ENCODE measurements at places on chromosomes 13 and 19.

DNA sequence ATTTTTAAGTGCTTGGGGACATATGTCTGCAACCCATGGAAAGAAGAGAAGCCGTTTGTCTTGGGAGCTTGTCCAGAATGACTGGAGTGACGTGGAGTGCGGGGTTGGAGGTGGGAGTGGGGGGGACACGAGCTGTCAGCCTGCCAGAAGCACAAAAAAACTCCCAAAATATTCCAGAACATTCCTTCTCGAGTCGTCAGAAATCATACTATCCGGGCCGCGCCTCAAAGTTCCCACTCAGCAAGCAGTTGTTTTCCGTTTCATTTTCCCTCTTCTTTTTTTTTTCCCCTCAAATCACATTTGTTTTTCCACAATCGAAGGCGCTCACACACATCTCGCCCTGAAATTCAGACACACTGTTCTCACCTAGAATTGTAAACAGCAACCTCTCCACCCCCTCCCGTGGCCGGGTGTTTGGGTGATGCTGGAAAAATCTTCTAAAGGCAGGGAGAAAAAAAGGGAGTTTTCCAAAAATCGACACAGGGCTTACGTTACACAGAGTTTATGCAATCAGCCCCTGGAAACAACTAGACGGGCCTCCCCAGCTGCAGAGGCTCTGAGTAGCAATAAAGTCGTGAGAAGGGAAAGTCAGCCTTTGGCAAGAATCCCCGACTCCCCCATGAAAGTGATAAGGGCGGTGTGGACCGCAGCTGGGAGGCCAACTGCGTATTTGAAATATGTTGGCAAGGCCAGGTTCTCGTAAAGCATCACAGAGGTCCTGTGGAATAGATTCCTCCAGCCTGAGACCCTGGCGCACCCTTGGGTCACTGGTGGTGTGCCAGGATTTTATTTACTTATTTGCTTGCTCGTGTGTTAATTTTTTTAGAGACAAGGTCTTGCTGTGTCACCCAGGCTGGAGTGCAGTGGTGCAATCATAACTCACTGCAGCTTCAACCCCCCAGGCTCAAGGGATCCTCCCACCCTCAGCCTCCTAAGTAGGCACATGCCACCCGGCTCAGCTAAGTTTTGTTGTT, 31.2 kb upstream of the KLF2 start:
- no peak for DNase-seq

- no peak for DNase-seq
Observed at GRCh38 chr19:5717215-5717935, 2.6 kb downstream of the LONP1 start.

DNA sequence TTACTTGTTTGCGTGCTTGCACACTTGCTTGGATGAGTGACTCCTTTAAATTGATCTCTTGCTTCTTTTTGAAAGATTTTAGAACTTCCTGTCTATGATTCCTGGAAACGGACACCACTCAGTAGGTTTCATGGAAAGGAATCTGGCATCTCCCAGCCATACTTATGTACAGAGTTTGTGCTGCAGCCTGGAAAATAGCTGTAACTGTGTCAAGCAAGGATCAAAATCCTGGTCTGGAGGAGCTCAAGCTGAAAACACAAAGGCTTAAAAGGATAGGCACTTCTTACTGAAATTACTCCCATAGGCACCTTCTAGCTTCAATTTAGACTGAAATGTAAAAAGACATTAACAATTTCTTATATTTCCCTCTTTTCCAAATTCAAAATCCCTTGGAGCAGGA, 1.4 kb upstream of the FREM2 start:
- DNase-seq: no peak

DNA sequence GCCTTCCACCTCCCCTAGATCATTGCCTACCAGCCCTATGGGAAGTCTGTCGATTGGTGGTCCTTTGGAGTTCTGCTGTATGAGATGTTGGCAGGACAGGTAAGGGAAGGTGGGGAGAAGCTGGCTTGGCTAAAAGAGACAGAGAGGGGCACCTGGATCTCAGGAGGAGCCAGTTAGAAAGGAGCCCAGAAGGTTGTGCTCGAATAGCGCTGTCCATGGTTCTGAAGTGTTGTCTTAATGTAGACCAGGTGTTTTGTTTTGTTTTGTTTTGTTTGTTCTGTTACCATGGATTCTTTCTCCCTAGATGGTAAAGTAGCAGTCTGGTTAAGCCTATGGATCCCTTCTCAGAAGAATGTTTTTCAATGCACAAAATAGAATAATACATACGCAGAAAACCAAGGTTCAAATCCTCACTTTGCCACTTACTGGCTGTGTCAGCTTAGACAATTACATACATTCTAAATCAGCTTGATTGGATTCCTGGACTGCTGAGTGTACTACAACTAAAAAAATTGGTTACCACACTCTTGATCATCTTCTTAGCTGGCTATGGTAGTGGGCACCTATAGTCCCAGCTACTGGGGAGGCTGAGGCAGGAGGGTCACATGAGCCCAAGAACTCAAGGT, 5.9 kb upstream of the CACNG7 start:
- DNase-seq: no peak

GRCh38 chr19:37655689-37656371, 565 bp upstream of the ZFP30 start:
- peak; percentile 75 for DNase-seq

DNA sequence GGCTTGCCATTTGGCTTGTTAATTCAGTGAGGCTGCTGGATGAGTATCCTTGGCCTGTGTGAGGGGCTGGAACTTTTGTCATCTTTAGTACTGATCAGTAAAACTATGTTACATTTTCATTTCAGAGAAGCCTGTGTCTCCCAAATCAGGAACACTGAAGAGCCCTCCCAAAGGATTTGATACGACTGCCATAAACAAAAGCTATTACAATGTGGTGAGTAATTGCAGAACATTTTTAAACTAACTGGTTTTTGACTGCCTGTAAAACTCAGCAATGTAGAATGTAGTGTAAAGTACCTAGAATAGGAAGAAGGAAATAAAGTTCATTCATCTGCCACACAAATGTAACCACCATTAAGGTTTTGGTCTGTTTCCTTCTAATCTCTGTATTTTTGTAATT, 87.4 kb upstream of the TEX29 start:
- DNase-seq: no peak

DNA sequence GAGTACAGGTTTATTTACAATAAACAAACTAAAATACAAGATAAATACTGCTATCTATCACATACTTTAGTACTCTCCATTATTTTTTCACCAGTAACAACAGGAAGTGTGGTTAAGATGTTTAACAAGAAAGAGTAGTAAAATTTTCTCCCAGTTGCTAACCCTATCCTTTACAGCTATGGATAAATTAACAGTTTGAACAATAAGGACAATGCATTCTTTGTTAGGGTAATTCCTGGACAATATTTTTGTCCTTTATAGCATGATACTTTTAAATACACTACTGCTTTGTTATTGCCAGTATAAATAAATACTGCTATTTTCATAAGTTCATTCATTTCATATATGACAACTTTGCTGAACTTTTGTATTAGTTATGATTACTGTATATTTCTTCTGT, 630.2 kb upstream of the ATXN8OS start:
- DNase-seq: no peak

- DNase-seq: peak; percentile 65
Observed at GRCh38 chr19:39502640-39503417, 4.1 kb downstream of the DLL3 start.

GRCh38 chr13:44211704-44212346, 161.8 kb upstream of the SERP2 start:
- DNase-seq: no peak

DNA sequence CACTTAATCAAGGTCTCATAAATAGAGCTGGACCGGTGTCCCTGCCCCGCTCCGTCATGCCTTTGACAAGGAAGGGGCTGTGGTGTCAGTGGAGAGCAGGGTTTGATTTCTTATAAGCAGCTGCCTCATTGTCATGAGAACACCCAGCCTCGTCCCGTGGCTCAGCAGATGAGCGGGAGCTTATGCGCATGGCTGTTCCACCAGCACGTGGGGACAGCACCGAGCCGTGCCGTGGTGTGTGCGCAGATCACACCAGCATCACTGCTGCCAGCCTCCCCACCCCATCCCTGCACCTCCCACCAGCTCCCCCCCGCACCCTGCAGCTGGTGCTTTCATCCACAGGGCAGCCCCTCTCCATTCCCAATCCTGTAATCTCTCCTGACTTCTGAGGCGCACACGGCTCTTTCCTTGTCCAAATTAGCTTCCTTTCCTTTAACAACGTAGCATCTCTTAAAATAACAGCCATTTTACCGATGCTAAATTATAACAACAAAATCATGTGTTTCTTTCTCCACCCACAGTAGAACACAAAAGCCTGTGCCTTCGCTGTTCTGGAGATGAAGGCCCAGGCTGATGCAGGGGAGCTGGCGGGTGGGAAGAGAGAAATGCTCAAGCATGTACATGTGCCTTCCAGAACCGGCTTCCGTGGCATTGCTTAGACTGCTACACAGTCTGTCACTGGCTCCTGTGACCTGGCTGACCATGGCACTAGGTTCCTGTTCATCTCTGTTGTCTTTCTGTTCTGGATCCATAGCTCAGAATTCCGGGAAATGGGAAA, 96.8 kb downstream of the RAB20 start:
- DNase-seq: no peak

GRCh38 chr13:92512852-92513251, 713.8 kb upstream of the GPC6 start:
- no peak for DNase-seq

- no peak for DNase-seq
Observed at GRCh38 chr13:66765559-66765958, 464.6 kb downstream of the PCDH9 start.

GRCh38 chr13:28463481-28463880, 31.4 kb downstream of the FLT1 start:
- peak; percentile 50 for DNase-seq

DNA sequence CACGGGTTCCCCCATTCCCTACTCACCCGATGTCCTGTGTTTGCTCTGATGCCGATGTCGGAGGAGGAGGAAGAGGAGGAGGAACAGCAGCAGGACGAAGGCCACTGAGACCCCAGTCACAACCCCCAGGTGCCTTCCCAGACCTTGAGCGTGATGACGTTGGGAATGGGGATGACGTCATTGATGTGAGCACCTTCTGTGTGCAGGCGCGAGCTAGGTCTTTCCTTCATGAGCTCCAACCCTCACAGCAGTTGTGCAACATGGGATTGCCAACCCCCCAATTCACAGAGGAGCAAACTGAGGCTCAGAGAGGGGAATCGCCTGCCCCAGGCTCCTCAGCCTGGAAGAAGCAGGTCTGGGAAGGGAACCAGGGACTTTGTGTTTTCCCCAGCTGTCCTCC, 4.2 kb downstream of the LILRB5 start:
- no peak for DNase-seq

- no peak for DNase-seq
Observed at GRCh38 chr19:31280287-31281006, 68.8 kb downstream of the TSHZ3 start.

- DNase-seq: no peak
Observed at GRCh38 chr13:29504691-29505090, 90.8 kb downstream of the SLC7A1 start.

DNA sequence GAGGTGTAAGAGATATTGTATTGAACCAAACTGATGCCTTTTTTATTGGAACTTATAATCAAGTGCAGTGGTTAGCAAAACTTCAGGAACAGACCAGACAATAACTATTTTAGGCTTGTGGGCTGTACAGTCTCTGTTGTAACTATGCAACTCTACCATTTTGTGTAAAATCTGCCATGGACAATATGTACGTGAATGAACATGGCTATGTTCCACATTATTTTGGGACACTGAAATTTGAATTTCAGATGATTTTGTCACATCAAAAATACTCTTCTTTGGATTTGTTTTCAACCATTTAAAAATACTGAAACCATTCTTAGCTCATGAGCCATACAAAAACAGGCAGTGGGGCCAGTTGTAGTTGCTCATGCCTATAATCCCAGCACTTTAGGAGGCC, 27.9 kb upstream of the PEG3 start:
- DNase-seq: no peak

DNA sequence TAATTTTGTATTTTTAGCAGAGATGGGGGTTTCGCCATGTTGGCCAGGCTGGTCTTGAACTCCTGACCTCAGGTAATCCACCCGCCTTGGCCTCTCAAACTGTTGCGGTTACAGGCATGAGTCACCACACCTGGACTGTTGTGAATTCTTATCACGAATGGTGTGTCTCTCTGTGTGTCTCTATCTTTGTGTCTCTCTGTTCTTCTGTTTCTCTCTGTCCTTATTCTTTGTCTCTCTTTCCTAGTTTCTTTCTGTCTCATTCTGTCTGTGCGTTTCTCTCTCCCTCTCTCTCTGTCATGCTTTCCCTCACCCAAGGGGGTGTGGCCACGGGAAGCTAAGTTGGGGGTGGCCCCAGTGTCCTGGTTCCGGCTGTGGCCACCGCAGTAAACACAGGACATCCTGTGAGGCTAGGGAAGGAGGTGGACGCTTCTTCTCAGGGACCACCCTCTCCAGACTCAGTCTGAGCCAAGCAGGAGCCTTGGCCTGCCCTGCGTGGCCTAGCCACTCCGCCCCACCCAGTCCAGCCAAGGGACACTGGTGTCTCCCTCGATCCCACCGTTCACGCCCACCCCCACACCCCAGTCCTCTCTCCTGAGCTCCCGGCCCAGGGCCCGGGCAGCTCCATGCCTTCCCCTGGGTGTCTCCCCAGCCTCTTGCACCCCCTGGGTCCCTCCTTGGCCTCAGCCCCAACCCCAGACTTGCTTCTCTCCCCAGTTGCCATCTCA, 3.9 kb upstream of the PRX start:
- peak; percentile 71 for DNase-seq

DNA sequence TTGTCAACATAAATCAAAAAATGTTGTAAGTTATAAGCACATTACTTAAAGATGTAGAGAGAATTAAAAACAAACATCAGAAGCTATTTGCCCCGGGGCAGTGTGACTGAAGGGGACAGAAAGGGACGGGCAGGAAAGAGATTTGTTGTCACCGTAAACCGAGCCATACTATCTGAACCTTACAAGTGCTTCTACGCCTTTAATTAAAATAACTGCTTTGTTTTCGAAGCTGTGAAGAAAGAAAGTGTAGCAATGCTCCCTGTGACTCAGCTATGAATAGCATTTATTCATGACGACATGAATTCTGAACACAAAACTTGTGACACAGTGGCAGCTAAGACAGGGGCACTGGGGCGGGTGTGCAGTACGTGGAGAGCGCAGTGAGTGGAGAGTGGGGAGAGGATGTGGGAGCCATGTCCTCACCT, 30.0 kb downstream of the ZNF787 start:
- DNase-seq: no peak

- DNase-seq: no peak
Observed at GRCh38 chr19:49802836-49803528, 10.1 kb downstream of the FUZ start.

DNA sequence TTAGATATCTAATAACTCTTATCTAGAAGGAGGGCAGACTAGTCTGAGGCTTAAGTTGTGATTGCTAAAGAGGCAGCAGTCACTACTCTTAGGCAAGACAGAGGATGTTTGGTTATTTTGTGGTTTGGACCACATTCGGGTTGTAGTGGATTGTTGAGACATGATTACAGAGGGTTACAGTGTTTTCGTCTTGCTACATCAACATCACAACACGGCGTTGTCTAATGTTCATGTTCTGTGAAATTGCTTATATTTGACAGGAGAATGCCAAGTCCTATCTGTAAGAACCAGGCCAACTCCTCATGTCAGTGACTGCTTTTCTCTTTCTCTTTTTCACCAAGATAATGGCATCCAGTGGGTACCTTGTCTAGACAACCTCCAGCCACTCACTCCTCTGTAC, 16.8 kb upstream of the TM9SF2 start:
- no peak for DNase-seq

GRCh38 chr19:41449865-41450178, 6.9 kb downstream of the ERICH4 start:
- no peak for DNase-seq

All from kidney capillary endothelial cell (primary cell).